NCI-H1694 (cell line): ENCODE measurements at places on chromosomes 7 and 10.

DNA sequence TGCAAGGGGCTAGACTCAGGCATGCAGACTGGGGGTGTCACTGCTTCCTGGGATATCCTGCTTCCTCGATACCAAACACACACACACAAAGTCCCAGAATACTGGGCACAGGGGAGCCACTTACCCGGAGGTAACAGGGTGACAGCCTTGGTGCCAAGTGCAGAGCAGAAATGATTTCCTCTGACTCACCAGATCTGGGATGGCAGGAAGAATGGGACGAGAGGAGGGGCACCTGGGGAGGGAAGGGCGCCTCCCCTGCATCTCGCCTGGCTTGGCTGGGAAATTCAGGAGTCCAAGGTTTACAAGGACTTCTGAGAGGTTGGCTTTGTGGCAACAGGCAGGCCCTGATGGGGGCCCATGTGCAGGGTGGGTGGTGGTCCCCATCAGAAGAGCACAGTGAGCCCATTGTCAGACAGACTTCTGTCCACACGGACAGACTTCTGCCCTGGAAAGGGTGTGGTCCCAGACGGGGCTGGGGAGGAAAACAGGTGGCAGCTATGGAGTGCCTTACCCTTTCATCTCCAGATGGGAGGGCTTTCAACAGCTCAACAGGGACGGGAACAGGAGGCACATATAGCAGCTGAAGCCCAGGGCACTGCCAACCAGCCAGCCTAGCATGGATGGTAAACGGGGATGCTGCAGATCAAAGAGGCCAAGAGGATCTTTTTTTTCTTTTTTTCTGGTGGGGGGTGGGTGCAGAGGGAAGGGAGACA, 9.7 kb upstream of the CCL24 start:
- no peak for DNase-seq

- no peak for DNase-seq
These were observed 50.0 kb upstream of the BET1 start for GRCh38 chr7:94054130-94054529.

GRCh38 chr7:5457245-5457735, 33.7 kb upstream of the TNRC18 start:
- DNase-seq = no peak

- no peak for DNase-seq
These were observed 1.8 kb downstream of the INSYN2A start for GRCh38 chr10:127194599-127194998.

DNA sequence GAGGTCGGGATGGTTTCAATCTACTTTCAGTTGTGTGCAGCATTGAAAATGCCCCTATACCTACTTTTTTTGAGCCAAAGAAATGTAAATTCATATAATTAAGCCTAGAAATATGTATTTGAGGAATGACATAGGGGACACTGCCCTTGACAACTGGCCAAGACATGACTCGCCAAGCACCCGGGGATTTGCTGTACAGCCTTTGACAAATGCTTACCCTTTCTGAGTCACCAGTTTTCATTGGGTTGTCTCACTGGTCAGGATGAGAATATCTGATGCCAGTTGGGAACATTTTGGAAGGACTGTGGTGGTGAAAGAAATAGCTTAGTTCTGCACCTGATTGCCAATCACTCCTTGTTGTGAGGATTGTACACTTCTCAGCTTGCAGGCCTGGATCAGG, 166.8 kb upstream of the HABP2 start:
- DNase-seq = no peak

- DNase-seq = no peak
These were observed 39.5 kb downstream of the TSPAN14 start for GRCh38 chr10:80493522-80494051.

DNA sequence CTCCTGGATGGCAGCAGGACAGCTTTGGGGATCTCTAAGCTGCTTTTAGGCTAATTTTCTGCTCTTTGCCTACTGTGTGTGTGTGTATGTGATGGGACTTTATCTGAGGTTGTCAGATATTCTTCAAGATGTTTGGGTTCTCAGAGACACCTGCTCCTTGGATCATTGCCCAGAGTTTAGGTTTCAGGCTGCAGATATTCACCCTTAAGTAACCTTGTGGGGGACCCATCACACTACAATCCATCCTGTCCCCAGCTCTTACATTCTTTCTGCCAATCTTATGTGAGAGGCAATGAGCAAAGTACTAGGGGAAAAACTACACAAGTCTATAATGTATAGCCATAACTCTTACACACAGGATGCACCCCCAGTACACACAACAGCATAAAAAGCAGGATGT, 263.0 kb upstream of the ZWINT start:
- no peak for DNase-seq

GRCh38 chr7:95694334-95694733, 78.0 kb upstream of the DYNC1I1 start:
- no peak for DNase-seq

GRCh38 chr7:157268540-157268939, 68.3 kb upstream of the DNAJB6 start:
- DNase-seq = no peak

- no peak for DNase-seq
These were observed 971.7 kb downstream of the ANKRD7 start for GRCh38 chr7:119196183-119196582.

GRCh38 chr10:34465678-34466077, 349.4 kb downstream of the PARD3 start:
- no peak for DNase-seq

- DNase-seq = no peak
These were observed 12.5 kb downstream of the EPHA1 start for GRCh38 chr7:143396182-143396581.

GRCh38 chr10:132486539-132487121, 51.0 kb upstream of the INPP5A start:
- no peak for DNase-seq

DNA sequence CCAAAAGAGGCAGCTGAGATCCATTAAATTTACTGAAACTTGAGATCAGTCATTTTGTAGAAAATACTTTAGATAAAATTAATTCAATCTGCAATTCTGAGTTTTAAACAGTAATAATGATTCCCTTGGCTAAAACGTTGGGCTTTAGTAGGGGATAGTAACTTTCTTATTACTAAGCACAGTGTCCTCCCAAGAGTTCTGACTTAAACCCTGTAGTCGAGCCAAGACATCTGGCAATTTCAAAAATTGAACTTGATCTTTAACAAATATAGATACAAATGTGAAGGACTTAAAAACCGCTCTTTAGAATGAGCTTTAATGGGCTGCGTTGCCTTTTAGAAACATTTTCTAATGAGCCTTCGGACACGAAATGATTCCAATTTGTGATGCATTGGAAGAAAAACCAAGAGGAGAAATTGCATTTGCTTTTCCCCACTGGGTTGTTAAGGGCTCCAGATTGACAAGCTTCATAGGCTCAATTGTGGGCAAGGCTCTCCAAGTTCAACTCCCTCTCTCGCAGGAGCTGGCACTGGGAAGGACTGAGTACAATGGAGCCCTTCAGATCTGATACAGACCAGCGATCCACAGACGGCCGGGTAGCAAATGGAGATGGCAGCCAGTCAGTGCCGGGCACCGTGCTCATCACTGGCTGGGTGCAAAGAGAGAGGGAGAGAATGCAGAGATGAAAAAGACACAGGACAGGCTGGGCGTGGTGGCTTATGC, 921.3 kb upstream of the AUTS2 start:
- DNase-seq = no peak

GRCh38 chr7:50502001-50502684, 52.0 kb upstream of the FIGNL1 start:
- DNase-seq = no peak

DNA sequence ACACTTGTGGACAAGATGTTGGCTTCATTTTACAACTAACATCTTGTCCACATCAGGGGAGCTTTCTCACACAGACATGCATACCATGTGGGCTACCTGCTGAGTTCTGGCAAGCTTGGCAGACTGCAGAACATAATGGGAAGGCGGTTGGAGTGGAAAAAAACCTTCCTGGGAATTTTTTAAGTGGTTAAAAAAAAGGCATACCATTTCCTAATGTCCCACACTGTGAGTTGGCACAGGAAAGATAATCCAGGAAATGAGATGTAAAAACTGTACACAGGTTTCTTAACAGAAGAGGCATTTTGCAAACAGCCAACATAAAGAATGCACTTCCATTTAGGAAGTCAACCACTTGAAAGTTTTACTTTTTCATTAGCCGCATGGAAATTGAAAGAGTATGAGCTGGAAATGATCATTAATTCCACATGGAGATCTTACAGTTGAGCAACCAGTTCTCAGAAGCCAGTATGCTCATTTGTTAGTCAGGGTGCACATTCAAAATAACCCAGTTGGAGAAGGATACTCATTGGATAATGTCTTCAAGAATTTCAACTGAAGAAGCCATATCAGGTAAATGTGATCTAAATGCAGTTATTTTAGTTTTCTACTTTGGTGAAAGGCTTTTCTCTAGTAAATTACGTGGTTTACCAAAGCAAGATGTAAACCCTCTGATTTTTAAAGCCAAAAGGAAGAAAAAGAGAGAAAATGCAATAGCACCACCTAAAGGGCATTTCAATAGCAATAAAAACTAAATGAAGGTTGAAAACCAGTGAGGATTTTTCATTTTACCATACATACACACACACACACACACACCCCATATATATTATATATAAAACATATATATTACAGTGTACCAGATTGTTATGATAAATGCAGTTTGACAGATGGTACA, 194.0 kb downstream of the TAX1BP1 start:
- DNase-seq = no peak

DNA sequence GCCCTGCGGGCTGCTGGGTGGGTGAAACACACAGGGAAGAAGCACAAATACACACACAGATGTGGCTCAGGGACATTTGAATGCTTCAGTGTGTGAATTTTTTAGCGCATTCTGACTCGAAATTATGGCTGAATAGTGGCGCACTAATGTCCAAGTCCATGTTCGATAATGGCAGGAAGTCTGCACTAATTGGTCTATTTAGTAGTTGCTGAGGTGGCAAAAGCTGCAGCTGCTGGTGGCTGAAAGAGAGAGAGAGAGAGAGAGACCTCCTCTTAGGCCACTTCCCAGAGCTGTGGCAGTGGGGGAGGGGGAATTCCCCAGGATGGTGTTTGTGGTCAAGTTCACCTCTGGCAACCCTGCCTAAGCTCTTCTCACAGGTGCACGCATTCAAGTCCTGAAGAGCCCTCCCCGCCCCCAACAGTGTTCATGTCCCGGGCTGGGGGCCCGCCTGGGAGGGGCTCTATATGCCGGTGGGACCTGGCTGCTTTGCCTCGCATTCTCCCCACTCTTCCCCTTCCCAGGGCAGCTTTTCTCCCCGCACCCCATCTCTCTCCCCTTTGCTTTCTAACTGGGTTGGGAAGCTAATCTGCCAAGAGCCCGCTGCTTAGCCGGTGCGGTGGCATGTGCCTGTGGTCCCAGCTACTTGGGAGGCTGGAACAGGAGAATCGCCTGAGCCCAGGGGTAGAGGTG, 6.0 kb upstream of the MNX1 start:
- DNase-seq = no peak

GRCh38 chr7:77791336-77791735, 6.9 kb downstream of the TMEM60 start:
- no peak for DNase-seq

DNA sequence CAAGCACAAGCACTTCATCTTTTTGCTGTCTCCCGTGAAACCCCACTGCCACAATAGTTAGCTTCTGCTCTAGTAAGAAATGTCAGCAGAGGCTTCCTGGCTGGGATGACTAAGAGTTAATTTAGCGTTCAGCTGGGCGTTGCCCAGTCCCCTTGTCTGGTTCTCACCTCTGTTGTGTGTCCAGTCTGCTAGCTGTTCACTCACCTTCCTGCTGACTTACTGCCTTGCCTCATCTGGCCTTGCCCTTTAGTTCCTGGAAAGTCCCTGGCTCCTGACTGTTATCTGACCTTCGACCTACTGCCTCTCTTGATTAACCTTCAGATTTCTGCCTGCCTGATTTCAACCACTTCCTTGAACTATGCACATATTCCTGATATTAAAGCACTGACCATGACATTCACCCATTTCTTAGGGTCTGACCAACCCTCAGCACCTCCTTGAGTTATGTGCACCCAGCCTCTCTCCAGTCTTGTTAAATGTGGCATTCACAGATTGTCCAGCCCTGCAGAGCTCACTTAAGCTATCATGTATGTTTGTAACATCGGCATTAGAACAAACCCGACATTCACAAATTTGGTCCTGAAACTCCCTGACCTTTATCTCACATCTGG, 30.3 kb downstream of the C7orf33 start:
- no peak for DNase-seq

DNA sequence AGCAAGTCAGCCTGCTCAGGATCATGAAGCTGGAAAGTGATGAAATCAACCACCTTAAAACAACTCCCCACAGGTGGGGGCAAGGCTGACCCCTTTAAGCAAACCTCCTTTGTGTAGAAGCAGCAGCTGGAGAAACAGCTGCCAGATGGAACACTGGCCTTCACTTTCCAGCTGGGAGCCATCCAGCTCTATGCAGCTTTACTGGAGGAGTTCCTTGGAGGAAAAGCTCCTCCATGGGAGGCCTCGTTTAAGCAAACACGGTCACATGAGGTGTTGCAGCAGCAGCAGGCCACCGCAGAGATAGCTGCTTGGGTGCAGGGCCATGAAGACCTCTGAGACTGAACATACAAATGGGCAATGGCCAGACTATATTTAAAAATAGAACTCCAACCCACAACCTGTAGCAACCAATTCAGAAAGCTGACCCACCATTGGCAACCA, 13.0 kb upstream of the DLG5 start:
- DNase-seq = no peak

DNA sequence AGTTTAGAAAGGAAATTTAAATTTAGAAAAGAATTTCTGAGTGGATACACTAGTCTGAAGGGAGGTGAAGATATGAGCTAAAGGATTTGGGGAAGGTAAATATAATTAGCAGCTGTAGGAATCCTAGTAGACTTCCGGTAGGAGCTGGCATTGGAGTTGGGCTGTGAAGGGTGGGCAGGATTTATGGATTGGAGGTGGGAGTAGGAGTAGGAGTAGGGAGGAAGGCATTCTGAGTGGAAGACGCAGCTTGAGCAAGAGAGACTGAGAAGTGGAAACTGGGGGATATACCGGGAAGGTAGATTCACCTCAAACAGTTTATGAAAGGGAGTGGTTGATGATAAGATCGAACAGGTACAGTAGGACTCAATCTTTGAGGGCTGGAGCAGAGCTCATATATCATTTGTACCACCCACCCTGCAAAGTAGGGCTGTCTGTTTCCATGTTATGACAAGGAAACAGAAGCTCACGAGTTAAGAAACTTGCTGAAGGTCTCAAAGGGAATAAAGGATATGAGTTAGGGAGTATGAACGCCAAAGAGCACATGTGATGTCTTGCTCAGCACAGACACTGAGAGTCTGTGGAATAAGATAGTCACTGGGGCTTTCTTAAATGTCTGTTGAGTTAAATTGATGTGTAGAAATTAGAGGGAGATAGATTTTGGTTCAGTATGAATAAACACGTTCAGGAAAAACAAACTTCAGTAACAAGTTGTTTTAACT, 81.6 kb downstream of the RPS24 start:
- DNase-seq = no peak
